ENCODE measurements at places on chromosomes 5 and 9.

DNA sequence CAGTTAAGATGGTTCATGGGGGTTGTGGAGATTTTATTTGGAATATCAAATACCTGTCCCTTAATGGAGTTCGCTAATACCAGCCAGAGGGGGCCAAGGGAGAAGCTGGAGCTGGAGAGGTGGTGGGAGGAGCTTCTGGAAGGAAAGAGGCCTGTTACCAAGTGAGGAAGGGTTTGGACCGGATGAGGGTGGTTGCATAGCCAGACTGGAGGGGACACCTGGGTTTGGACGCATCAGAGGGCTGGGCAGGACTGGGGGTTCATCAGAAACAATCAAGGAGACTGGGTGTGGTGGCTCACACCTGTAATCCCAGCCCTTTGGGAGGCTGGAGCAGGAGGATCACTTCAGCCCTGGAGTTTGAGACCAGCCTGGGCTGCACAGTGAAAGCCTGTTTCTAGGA lies 111.8 kb upstream of the IER5L start:
- DNase-seq = no peak

DNA sequence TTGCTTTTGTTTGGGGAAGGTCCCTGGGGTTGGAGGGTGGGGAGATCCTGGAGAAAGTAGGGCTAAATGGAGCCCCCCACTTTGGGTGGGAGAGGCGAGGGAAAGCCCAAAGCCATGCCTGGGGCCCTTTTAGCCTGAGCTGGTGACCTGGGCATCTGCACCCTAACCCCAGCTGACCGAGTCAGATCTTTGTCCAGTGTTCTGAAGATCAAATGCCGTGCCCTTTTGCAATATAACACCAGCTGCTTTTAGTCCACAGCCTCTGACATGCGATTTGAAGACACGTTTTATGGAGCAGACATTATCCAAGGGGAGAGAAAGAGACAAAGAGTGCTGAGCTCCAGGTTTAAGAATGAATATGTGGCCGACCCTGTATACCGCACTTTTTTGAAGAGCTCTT lies 416.5 kb downstream of the KDM4C start:
- DNase-seq = no peak

DNA sequence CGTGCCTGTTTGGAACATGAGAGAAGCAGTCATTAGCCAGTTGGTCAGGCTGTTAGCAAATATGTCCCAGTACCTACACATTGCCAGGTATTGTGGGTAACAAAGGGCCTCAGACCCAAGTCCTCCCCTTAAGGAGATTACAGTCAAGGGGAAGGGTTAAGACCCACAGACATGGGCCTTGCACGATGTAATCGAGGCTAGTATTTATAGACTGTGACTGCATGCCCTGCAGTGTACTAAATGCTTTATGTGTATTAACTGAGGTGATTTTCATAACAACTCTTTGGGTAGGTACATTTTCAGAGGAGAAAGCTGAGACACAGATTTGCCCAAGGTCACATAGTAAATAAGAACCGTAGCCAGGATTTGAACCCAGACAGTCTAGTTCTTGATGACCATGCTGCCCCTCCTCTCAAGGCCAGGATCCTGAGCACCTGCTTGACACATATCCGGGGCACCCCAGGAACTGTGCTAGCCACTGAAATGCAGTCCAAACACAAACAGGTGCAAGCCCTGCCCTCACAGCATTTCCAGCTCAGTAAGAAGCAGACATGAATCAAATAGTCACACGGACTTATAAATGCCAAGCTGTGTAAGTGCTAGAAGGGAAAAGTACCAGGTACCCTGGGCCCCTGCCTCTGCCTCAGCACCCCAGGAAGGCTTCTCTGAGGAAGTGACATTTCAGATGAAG lies 32.0 kb upstream of the GRPEL2 start:
- no peak for DNase-seq

DNA sequence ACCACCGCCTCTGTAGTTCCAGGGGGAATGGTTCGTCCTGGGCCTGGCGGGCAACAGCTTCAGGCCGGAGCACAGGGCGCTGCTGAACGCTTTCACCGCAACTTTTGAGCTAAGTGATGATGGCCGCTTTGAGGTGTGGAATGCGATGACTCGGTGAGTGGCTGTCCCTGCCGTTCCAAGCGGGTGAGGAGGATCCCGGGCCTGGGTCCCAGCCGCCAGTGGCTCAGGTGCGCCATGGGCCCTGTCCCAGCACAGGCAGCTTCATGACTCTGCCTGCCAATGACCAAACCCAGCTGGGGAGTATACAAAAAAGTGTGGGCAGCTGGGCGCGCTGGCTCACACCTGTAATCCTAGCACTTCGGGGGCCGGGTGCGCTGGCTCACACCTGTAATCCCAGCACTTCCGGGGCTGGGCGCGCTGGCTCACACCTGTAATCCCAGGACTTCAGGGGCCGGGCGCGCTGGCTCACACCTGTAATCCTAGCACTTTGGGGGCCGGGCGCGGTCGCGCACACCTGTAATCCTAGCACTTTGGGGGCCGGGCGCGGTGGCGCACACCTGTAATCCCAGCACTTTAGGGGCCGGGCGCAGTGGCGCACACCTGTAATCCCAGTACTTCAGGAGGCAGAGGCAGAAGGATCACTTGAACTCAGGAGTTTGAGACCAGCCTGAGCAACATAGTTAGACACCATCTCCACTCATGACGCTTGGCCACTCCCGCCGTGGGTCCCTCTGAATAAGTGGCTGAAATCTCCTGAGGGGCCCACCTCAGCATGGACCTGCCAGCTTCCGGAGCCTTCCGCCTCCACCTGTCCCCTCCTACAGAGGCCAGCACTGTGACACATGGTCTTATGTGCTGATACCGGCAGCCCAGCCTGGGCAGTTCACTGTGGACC lies 1.1 kb downstream of the LCN12 start:
- no peak for DNase-seq

DNA sequence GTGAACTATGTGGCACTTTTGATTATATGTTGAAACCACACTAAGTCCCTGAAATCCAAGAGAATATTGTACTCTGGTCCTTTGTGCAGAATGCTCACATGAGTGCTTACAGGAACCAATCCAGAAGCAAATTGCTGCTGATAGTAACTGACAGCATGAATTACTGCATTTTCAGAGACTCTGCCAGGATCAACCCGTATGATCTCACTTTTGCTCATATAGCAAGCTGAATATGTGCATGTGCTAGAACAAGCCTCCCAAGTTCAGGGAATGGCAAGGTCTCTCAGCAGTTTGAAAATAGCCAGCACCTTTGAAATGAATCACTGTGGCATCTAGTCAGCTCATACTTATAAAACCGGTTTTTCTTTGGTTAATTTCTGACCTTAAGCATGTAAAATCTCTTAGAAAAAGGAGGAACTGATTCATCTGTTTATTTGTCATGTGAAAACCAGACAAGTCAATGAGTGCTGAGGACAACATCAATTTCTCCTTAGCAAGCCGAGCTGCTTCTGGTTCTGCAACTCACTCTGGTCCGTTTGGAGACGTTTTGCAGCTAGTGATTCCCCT lies 215.7 kb upstream of the ELL2 start:
- no peak for DNase-seq

GRCh38 chr5:181152406-181152805 lies 5.0 kb downstream of the OR2V2 start:
- DNase-seq = no peak

- no peak for DNase-seq
Observed at GRCh38 chr9:111645806-111646205, 14.7 kb downstream of the DNAJC25 start.

- DNase-seq = no peak
Observed at GRCh38 chr9:99027443-99027842, 77.5 kb upstream of the TGFBR1 start.

DNA sequence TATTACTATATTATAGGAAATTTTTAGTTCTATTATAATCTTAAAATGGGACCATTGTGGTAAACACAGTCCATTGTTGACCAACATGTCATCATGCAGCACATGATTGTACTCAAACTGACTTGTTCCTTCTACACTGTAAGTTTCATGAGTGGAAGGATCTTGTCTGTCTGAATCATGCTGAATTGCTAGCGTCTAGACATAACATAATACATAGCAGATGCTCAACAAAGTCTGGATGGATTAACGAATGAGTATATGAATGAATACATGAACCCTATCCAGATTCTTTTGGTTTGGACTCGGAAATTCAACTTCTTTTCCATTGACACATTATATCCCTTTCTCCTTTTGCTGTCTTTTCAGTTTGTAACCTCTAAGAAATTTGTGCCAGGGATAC lies 429.2 kb upstream of the SGCD start:
- DNase-seq = no peak

DNA sequence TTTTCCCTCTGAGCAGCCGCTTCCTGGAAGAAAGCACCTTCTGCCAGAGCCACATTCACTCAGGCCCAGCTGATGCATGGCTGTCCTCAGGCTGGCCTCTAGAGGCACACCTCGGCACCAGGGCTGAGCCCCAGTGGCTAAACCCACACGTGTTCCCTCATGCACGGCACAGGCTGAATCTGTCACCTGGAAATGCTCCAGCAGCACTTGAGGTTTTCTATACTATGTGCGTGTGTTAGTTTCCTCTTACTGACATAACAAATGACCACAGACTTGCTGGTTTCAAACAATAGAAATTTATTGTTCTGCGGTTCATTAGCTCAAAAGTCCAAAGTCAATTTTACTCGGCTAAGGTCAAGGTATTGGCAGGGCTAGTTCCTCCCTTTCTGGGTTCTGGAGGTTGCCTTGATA lies 141.4 kb downstream of the LRRC70 start:
- no peak for DNase-seq

GRCh38 chr5:80225934-80226326 lies 29.9 kb downstream of the SERINC5 start:
- DNase-seq = no peak

Measured in stimulated activated CD4-positive, alpha-beta T cell treated with anti-CD3 and anti-CD28 coated beads, Interleukin-12 subunit alpha, Interleukin-12 subunit beta, amount 100 ng/mL, for 4 hours (primary cell).